Effector memory CD4-positive, alpha-beta T cell (primary cell): ENCODE measurements at places on chromosomes 12 and 14.

GRCh38 chr12:115199831-115200230 is 515.9 kb upstream of the TBX3 start:
- no peak for DNase-seq

- DNase-seq: no peak
These were observed 2.2 kb downstream of the PDZRN4 start for GRCh38 chr12:41190338-41190737.

DNA sequence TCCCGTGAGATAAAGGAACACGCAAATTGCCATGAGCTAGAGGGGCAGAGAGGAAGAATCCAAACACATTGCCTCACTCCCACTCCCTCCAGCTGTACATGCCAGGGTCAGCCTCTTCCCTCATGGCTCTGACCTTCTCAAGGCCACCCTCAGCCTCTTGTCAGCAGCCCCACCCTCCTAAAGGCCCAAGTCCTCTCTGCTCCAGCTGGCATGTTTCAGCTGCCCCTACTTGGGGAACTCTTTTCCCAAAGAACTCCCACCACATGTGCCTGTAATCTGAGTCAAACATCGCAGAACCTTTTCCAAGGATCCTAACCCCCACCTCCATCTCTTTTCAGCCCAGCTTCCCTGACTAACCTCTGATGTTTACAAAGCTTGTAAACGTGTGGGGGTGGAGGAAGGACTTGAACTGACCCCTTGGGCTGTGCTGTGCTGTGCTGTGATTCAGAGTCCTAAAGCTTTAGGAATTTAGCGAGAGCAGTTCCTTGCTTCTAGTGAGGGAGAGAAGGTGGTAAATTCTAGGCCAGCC is 7.3 kb upstream of the CACNB3 start:
- DNase-seq: no peak

- DNase-seq: no peak
These were observed 20.4 kb downstream of the KRT18 start for GRCh38 chr12:52969166-52969795.

GRCh38 chr12:65868133-65868705 is 43.9 kb downstream of the HMGA2 start:
- no peak for DNase-seq

DNA sequence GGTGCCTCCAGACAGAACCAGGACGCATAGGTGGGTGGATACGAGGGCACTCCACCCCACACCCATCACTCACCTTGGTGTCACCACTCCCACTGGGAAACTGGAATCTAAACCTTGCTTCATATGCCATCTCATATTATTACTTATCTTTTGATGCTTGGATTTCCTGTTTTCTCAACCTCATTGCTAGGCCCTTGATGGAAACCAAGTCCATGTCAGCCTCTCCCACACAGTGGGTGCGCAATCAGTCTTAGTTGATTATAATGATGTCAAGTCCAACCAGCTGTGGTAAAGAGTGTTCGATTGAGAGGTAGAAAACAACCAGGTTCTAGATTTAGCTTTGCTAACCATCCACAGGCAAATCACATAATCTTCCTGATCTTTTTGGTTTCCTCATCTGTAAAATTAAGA is 584 bp upstream of the DDHD1 start:
- no peak for DNase-seq

DNA sequence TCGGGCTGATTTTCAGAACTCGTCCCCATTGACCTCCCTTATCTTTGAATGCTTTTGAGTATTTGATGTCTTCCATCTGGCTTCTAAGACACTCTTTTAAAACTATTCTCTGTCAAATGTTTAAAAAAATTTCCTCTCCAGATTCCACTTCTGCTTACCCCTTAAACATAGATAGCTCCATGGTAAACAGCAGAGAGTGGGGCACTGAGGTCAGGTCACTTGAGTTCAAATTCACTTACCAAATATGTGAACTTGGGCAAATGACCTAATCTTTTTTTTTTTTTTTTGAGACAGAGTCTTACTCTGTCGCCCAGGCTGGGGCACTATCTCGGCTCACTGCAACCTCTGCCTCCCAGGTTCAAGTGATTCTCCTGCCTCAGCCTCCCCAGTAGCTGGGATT is 126.8 kb upstream of the CPSF6 start:
- DNase-seq: no peak

DNA sequence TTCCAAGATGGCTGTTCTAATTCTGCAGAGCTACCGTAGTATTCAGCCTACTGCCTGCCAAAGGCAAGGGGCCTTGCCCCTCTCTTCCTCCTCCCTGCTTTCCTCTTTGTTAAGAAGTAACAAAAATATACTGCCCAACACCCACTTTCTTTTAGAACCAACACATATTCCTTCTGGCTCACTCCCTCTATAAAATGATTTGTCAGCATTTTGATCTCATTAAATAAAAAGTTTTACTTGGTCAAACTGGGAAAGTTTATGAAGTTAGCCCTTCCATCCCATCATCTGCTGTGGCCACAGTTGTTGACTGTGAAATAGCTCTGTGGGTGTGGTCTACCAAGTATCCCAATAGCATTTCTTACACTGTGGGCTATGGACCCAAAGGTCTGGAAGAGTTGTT is 472.4 kb downstream of the ZFP36L1 start:
- DNase-seq: no peak

GRCh38 chr14:52071675-52072074 is 2.8 kb upstream of the NID2 start:
- no peak for DNase-seq

DNA sequence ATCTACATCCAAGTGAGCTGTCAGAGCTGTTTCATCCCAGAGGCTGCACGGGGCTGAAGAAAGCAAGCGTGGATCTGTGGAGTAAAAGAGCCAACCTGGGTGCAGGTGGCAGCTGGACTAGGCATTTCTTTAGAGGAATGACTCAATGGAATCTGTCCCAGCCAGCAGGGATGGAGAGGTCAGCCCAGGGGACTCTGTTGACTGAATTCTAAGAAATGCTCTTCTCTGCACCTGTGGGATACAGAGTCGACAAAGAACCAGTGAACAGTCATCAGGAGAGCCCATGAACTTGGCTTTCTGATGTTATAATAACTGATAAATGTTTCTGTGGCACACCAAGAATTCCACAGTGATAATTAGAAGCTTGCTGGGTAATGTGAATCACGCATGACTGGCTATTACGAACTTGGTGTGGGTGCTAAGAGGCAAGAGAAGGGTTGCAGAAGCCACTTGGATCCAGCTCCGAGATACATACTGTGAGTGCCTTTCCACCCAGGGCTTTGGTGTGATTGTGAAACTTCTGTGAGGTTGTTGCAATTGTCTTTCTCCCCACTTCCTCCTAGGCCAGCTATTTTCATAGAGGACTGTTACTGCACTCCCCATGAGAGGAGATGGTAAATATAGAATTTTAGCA is 16.2 kb downstream of the PYGL start:
- DNase-seq: no peak

DNA sequence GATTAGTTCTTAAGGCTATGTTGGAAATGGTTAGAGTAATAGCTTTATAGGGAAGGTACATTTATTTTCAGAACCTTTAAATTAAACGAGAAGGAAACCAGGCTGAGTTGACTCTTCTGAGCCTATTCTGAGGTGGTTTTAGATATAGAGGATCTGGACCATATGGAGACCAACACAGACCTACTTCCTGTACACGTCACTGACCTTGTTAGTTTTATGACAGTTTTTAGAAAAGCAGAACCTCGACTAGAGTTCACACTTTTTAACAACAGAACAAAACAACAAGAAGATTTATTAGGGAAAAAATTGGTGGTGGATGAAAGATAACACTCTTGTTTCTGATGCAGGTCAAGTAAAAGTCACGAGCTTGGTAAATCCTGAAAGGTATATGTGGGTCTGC is 107.1 kb downstream of the NPAS3 start:
- no peak for DNase-seq

GRCh38 chr14:101819251-101819990 is 57.9 kb downstream of the PPP2R5C start:
- DNase-seq: peak; percentile 78

- DNase-seq: no peak
These were observed 170.2 kb upstream of the PRICKLE1 start for GRCh38 chr12:42759622-42760273.

- no peak for DNase-seq
These were observed 58.3 kb upstream of the RFLNA start for GRCh38 chr12:124236625-124237031.

DNA sequence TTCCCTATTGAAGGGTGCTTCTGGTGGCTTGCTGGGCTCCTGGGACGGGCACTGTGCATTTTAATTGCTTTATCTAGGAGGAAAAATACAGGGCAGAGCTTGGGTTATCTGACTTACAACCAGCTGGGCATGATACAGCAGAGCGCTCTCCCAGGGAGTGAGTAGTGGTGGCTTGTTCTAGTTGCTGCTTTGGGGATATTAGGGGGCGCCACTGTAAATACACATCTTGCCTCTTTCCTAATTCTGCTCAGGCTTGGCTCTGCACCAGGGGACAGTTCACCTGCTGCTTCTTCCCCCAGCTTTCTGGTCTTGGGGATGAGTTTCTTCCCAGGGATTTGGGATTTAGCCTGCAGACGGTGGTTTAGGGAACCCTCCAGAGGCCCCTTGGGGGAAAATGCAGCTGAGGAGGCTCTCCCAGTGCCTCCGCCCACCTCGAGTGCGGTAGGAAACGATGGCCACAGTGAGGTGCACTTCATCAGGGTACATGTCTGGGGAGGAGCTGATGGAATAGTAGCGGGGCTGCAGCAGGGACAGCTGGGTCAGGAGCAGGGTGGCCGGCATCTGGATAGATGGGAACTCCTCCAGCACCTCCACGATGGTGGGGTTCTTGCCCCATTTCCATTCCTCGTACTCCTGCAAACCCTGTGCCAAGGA is 36.9 kb upstream of the FBXO21 start:
- DNase-seq: no peak

DNA sequence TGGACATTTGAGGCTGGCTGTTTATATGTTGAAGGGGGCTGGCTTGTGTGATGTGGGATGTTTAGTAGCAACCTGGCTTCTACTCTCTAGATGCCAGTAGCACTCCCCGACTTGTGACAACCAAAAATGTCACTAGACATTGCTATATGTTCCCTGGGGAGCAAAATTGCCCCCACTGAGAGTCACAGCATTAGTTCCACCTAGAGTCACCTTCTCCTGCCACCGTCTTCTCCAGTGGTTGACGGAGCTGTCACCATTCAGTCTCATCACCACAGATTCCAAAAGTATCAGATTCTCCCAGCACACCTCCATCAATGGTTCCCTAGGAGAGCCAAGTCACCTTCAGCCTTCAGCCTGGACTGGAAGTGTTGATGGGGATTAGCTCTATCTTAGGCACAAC is 7.8 kb upstream of the KRT76 start:
- DNase-seq: no peak

DNA sequence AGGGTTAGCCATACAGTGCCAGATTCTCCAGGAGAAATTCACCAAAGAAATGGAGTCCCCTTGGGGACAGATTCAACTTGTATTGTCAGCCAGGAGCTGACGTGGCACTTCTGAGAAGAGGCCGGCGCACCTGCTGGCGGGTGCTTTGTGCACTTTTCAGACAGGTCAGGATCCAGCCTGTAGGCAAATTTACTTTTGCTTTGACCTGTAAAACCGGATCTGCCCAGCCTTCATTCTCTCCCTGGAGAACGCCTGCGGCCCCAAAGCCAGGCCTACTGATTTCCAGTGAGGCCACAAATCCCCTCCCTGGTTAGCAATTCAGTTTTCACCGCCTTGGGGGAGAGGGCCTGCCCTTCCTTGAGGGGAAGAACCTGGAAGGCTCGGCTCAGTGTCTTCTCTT is 17.4 kb downstream of the P2RX4 start:
- no peak for DNase-seq

GRCh38 chr14:65431951-65432350 is 19.4 kb downstream of the FUT8 start:
- DNase-seq: no peak

DNA sequence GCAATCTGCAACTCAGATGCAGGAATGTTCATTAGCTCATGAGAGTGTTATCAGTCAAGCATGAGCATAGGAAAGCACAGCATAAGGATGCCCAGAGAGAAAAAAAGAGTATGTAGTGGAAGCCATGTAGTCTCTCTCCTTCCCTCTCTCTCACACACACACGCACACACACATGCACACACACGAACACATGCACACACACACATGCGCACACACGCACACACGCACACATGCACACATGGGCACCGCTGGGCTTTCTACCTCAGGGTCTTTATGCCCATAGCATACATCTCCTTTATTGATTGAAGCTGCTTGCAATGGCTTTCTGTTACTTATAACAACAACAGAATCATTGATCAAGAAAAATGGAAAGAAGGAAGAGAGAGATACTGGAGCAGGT is 240.9 kb downstream of the ETNK1 start:
- no peak for DNase-seq

DNA sequence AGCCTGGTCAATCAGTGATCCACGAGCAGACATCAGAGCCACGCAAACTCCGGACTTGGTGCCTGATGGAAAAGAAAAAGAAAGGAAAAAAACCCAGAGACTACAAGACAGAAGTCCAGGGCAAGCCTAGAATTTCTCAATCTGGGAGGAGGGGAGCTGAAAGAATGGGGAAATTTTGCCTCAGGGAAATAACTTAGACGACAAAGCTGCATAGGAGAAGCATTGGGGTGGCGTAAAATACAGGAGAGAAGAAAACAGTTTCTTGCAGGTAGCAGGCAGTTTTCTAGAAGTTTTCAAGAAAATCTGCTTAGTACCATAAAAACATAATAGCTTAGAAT is 2.6 kb upstream of the SLC11A2 start:
- DNase-seq: no peak

GRCh38 chr12:111160350-111161241 is 208.3 kb downstream of the PHETA1 start:
- no peak for DNase-seq

GRCh38 chr14:65424531-65424930 is 12.0 kb downstream of the FUT8 start:
- no peak for DNase-seq

DNA sequence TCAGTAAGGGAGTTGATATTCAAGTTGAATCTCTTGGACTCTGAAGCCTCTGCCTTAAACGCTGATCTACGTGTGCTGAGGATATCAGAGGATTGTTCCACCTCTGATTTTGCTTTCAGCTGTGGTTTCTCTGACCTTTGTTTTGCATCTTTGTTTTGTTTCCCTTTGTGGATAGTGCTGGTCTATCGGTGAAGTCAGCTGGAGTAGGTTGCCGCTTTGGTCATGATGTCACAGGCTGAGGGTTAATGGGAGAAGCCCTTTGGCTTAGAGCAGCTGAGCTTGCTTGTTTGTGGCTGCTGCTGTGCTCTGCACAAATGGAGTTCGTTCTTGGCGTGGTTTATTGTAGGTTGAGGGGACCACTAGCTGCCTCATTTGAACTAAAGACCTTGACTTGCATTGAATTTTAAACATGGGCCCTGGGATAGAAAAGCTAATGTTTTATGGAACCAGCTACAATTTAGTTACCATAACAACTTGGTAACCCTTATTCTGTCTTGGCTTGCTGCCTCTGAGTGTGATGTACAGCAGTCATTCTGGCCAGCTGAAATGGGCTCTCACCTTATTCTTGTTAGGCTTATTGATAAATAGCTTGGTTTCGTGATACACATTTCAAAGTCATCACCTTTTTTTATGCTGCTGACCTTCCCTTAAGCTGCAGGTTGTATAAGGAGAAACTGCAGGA is 284.5 kb upstream of the E2F7 start:
- no peak for DNase-seq
